GM12891 (cell line): ENCODE measurements at places on chromosomes 5 and 9.

DNA sequence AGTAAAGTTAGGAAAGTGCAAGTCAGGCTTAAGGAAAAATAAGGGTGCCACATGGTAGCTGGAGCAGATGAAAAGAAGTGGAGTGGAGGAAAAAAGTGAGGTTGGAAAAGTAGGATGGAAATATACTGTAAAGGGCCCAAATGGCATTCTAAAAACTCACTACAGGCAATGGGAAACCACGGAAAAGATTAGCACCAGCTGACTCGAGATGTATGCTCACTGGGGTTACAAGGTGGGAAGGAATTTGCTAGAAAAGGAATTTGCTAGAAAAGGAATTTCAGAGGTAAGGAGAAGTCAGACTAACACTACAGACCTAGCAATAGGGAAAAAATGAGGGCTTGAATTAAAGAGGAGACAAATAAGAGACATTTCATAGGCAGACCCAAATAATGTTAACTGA is 3.6 kb downstream of the PSMD5 start:
- DNase-seq, result no peak

DNA sequence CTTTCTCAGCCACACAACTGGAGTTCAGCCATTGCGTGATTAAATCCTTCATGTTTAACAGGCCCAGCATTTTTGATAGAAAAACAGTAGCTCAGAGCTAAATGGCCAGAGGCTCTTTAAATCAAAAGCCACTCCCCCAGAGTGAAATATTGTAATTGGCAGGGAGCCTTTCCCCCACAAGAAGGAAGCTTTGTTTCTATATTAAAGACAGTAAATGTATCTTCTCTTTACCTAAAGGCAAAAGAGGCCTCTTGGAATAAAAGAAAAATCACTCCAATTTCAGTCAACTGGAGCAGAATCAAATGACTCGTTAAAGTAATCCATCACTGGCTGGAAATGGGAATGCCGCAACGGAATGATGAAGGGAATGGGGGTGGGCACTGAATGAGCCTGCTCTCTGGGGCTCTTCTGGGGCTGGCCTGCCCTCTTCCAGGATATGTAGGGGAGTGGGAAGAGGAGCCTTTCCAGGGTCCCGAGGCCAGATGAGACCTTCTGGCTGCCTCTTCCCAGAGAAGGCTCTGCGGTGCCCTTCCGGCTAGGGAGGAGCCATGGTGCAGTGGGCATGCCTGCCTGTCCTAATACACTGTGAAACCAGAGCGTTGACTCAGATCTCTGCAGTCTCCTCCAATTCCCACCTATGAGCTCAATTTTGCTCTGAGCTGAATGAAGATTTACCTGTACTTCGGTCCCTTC is 45.2 kb downstream of the ANKDD1B start:
- DNase-seq, result no peak

DNA sequence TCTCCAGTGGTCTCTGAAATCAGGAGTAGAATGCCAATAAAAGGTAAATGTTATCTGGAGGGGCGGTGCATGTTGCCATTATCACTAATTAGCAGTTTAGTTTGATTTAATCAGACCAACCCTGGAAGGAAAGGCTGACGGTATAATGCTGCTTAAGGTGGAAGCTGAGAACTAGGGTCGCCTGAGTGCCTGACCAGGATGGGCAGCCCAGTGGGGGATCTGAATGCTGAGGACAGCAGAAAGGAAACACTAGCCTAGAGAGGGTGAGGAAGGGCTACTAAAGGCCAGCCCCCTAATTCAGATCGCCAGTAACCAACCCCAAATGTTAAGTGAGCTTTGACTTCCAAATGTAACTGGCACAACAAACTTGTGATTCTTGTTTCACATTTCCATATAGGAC is 172.2 kb downstream of the APBA1 start:
- DNase-seq, result no peak

GRCh38 chr5:140497897-140498296 is 49.6 kb upstream of the EIF4EBP3 start:
- no peak for DNase-seq

DNA sequence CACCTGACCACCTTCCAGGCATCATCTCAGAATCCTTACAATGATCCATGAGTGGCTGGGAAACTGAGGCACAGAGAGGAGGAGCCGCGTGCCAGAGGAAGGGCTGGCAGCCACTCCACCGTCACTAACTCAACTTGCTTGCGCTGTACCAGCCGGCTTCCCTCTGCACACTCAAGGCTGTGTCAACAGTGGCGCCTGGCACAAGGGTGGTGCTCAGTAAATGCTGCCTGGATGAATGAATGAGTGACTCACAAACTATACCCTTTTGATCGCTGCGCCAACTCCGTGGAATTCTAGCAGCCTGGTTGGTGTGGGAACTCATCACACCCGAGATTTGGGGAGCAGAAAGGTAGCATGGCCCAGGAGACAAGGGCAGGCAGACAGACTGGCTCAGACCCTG is 21.9 kb downstream of the PRRX2 start:
- DNase-seq, result no peak

DNA sequence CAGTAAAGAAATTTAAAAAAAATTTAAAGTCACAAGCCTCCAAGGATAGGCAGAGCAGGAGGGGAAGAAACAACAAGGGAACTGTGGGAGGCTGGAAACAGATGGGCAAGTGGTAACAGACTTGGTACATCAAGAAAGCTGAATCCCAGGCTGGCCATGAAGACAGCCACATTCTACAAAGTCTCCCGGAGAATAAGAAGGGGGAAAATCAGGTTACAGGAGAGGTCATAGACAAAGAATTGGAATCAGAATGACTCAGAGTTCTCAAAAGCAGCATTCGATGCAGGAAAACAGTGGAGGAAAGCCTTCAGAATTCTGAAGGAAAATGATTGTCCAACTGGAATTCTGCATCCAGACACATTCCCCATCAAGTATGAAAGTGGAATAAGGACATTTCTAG is 129.7 kb downstream of the ADAMTS2 start:
- no peak for DNase-seq

- DNase-seq, result no peak
These were observed 23.1 kb downstream of the CCNJL start for GRCh38 chr5:160289356-160289651.

DNA sequence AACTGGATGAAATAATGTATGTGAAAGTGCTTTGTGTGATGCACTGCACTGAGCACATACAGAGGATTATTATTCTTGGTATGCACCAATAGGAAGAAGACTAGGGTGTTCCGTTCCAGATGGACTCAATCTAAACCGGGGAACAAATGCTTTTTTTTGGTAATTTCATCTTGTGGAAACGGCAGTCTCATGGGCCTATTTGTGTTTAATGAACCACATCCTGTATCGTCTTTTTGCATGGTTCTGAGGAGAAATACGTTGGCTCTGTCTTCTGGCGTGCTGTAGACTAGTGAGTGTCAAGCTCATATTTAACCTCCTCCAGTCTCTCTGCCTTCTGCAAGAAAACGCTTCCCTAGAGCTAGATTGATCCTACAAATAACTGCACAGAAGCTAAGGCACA is 30.0 kb downstream of the TRIM32 start:
- DNase-seq, result no peak

GRCh38 chr5:39256477-39257235 is 37.3 kb upstream of the FYB1 start:
- DNase-seq, result no peak

GRCh38 chr5:62483556-62483955 is 71.0 kb downstream of the IPO11 start:
- DNase-seq, result no peak

- DNase-seq, result no peak
These were observed 125.4 kb upstream of the FAM120A start for GRCh38 chr9:93326056-93326455.

DNA sequence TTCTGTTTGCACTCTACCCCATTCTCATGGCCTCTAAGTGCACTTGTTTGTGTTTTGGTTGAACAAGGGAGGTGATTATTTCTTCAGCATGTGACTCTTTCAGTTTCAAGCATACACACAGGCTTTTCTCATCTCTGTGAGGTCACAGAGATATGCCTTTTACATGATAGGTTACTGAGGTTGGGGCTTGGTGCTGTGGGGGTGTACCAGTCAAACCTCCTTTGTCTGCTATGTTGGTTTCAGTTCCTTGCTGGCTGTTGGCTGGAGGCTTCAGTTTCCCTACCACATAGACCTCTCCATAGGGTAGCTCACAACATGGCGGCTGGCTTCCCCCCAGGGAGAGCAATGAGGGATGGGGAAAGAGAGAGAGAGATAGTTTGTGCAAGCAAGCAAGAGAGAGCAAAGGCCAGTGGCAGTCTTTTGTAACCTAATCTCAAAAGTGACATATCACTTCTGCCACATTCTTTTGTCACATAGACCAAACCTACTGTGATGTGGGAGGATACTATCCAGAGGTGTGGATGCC is 96.7 kb upstream of the SEMA6A start:
- peak; percentile 11 for DNase-seq

DNA sequence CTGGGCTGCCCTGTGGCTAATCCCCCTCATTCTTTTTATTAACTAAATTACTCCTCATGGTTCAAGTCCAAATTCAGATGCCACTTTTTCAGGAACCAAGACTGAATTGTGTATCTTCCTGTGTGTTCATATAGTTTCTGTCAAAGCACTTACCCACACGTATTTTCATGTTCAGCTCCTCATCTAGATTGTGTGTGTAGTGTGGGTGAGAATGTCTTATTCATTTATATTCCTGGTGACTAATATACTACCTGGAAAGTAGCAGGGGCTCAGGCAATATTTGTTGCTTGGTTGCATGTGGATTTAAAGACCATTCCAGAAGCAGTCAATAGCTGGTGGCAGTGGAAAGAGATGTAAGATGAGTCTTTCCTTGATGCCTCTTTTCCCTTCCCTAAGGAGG is 48.5 kb upstream of the SRP19 start:
- no peak for DNase-seq

- no peak for DNase-seq
These were observed 1.5 kb downstream of the SH3GLB2 start for GRCh38 chr9:129026442-129027223.

DNA sequence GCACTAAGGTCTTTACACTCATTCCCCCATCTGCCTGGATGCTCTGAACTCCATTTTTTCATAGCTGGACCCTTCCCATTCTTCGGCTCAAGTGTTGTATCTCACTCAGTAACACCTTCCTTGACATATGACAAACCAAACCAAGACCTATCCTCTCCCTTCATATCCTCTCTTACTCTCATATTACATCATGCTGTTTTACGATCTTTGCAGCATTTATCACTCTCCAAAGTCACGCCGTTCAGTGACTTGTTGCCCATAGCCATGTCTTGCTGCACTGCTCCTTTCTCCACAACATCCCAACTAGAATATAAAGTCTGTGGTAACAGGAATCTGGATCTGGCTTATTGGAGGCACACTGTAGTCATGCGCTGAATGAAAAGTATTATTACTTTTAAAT is 923.6 kb upstream of the DMAC1 start:
- DNase-seq, result no peak

- DNase-seq, result no peak
These were observed 132.2 kb downstream of the EBF1 start for GRCh38 chr5:158967541-158967940.

- no peak for DNase-seq
These were observed 209.3 kb downstream of the DAB2IP start for GRCh38 chr9:121860744-121861143.

DNA sequence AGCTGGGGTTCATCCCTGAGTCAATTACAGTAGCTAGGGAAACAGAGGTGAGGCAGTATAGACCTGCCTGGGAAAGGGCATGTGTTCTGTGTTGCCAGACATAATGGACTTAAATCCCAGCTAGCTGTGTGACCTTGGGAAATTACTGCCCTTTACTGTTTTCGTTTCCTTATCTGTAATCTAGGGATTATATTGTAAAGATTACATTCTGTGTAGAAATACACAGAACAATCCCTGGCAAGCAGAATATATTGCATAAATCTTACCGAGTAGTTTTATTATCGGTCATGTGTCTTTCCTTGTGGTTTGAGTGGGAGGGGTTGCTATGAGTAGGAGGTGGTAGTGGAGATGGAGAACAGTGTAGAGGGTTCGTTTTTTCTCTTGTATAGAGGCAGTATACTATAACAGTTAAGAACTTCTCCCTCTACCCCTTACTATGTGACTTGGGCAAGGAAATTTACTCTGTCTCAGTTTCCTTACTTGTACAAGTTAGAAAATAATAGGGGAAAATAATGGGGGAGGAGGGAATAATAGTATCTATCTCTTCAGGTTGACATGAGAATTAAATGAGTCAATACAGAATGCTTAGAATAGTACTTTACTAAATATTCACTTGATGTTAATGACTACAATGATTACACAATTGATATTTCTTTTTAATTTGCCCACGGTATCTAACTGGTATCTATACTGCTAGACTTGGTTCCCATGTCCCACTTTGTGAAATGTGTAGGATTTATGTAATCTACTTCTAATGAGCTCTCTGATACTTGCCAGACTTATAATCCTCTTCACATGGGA is 7.1 kb upstream of the DMXL1 start:
- no peak for DNase-seq

DNA sequence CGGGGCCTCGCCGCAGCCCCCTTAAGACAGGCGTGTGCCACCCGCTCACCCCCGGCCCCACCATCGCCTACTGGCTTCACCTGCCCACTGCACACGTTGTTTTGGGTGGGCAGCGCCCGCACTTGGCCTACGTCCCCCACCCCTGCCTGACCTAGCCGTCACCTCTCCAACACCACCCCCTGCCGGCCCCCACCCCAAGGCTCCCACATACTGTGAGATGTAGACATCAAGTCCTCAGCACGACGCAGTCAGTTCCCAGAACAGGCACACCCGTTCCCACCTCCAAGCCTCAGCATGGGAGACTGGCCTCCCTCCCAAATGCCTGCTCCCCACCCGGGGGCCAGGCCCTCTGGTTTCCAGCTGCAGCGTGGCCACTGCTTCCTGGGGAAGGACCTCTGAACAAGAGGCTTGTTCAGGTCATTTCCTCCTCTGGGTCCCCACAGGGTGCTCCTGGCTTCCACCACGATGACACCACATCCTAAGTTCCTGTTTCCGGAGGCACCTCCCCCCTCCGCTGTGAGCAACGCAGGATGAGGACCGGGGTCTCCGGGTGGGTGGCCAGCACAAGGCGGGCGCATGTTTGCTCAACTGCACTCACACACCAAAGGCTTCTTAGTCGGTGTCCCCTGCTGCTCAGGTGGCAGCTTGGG is 11.3 kb downstream of the DBN1 start:
- no peak for DNase-seq

DNA sequence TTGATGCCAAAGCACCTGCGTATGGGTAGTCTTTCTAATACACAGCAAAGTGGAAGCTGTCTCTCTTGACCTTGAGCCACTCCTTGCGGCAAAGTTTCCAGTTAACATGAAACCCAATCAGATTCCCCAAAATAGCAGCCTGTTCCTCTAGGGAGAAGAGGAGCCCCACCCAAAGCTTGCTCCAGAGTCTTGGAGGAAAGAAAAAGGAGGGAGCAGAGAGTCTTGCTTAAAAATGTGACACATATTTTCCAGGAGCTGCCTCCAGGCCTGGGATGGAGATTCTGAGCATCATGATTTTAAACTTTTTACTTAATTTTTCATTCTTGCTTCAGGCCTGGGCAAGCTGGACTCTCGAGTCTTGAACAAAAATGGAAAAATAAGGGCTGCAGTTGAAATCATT is 223.5 kb upstream of the TNC start:
- DNase-seq, result no peak

DNA sequence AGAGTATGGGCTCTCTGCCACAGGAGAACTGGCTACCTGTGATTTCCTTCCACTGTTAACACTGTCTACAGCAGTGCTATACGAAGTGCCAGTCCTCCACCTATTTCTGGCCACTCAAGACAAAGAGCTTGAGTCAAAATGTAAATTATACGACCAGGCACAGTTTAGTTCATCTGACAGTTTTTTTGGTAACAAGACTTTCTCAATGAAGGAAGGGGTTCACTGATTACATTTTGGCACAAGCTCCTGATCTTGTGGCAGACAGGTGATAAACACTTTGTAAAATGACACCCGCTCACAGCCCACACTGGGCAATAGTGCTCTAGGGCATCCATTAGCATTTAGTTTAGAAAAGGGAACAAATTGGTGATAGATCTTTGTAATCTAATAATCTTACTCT is 8.6 kb downstream of the RBM22 start:
- DNase-seq, result no peak
